ENCODE measurements at places on chromosomes 12 and 14. TPM values are rescaled to one million over a fixed set of nuclear protein-coding genes. Genes with fewer than 3 reads are reported as not detected.

Gene KLC1
- total RNA-seq: 119 TPM

Gene ACOT4
- total RNA-seq: 1.2 TPM

Gene KRT6C
- not detected for total RNA-seq

Gene BHLHE41
- total RNA-seq: not detected

Gene A2M
- not detected for total RNA-seq

Gene SLC25A21
- not detected for total RNA-seq

DNA sequence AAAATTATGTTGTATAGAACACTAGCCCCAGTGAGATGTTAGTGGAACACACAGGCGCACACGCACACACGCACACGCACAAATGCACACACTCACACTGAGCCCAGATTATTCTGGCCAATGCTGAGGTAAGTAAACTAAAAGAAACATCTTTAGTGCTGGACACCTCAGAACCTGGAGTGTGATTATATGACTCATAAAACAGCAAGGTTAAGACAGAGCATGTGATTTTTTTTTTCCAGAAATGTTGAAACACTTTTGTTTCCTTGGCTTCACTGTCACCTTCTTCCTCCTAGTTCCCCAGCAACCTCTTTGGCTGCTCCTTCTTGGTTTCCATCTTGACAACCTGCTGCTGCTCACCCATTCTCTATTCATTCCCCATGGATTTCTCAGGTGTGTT is 141.0 kb upstream of the ALG10B start:
- H3K36me3 ChIP-seq: no peaks in the 10 kb centered on the region
- H3K27ac ChIP-seq: no peak overlapping the region

GRCh38 chr12:62576503-62576902 is 109.9 kb downstream of the MON2 start:
- no peaks in the 10 kb centered on the region for H3K4me1 ChIP-seq
- H3K4me3 ChIP-seq: no peak overlapping the region
- DNase-seq: no peak
- H3K27ac ChIP-seq: no peak overlapping the region

DNA sequence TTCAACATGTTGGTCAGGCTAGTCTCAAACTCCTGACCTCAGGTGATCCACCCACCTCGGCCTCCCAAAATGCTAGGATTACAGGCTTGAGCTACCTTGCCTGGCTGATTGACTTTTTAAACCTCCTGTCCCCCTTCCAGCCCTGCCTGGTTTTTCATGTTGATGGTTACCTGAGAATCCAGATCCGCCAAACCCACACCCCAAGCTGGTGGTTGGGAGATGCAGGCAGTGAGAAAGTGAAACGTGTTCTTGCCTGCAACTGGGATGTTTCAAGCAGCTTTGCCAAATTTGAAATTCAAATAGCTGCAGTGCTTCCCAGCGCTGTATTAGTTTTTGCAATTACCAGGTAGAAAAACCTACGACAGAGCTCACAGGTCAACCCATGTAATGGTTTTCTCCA is 238.3 kb upstream of the PWP1 start:
- no peaks in the 10 kb centered on the region for H3K4me1 ChIP-seq
- no peaks in the 10 kb centered on the region for H3K36me3 ChIP-seq
- DNase-seq: no peak
- H3K27me3 ChIP-seq: no peaks in the 10 kb centered on the region

DNA sequence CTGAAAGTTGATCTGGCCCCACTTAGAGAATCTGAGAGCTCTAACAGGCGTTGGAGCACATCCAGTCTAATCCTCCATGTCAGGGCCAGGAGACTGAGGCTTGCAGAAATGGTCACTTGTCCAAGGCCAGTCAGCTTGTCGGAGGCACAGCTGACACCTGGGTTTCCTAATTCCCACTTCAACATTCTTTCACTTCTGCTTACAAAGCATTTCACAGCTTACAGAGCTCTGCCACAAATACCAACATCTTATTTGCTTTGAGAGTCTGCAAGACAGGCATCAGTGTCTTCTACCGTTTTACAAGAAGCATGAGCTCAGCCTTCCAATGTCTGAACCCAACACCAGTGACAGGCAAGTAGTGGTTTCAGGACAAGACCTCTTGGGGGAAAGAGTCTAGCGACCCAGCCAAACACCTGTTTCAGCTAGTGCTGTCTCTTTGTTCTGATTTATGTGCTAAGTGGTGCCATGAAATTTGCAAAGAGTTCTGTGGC is 31.8 kb downstream of the ISCA2 start:
- no peak overlapping the region for H3K27ac ChIP-seq
- H3K27me3 ChIP-seq: peaks cover 2% of the 10 kb centered on the region
- no peaks in the 10 kb centered on the region for H3K36me3 ChIP-seq
- H3K4me1 ChIP-seq: no peaks in the 10 kb centered on the region
- no peak for DNase-seq
- no peak overlapping the region for H3K4me3 ChIP-seq

GRCh38 chr12:50686406-50686805 is 77.5 kb upstream of the ATF1 start:
- peaks cover 55% of the 10 kb centered on the region for H3K36me3 ChIP-seq
- H3K27ac ChIP-seq: no peak overlapping the region
- no peak overlapping the region for H3K4me3 ChIP-seq
- DNase-seq: no peak
- no peaks in the 10 kb centered on the region for H3K4me1 ChIP-seq

GRCh38 chr14:62914025-62914424 is 131.2 kb downstream of the KCNH5 start:
- no peaks in the 10 kb centered on the region for H3K27me3 ChIP-seq
- H3K36me3 ChIP-seq: no peaks in the 10 kb centered on the region
- no peak for DNase-seq

- no peaks in the 10 kb centered on the region for H3K4me1 ChIP-seq
- peaks cover 48% of the 10 kb centered on the region for H3K36me3 ChIP-seq
- H3K27ac ChIP-seq: no peak overlapping the region
- no peak for DNase-seq
Observed at GRCh38 chr12:124381456-124382296, 86.8 kb downstream of the RFLNA start.

GRCh38 chr12:109804820-109805761 is 28.1 kb downstream of the TRPV4 start:
- DNase-seq: peak; percentile 81
- no peaks in the 10 kb centered on the region for H3K27me3 ChIP-seq
- no peak overlapping the region for H3K27ac ChIP-seq
- no peaks in the 10 kb centered on the region for H3K36me3 ChIP-seq
- peaks cover 6% of the 10 kb centered on the region for H3K4me1 ChIP-seq

DNA sequence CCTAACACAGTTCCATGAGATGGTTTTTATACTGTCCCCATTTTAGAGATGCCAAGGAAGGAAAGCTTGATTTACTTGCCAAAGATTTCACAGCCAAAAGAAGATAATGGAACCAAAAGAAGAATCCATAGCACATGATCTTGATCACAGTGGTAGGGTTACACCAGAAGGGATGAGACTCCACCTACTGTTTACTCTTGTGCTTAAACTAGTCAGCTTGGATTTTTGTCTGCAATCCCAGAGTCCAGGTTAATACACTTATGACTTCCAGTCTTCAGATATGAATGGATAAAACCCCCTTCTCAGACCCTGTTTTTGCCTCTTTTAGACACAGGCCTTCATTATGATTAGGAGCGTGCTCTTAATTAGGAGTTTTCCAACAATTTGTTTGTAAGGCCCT is 454.2 kb downstream of the AEBP2 start:
- H3K27ac ChIP-seq: no peak overlapping the region
- DNase-seq: no peak
- no peaks in the 10 kb centered on the region for H3K4me1 ChIP-seq
- no peaks in the 10 kb centered on the region for H3K36me3 ChIP-seq
- no peak overlapping the region for H3K4me3 ChIP-seq
- no peaks in the 10 kb centered on the region for H3K27me3 ChIP-seq

GRCh38 chr12:50241178-50241577 is 42.1 kb downstream of the LIMA1 start:
- H3K27ac ChIP-seq: no peak overlapping the region
- H3K4me3 ChIP-seq: no peak overlapping the region
- H3K4me1 ChIP-seq: no peaks in the 10 kb centered on the region
- H3K36me3 ChIP-seq: no peaks in the 10 kb centered on the region
- H3K27me3 ChIP-seq: no peaks in the 10 kb centered on the region

GRCh38 chr12:164207-164606 is 49.8 kb downstream of the SLC6A12 start:
- no peak for DNase-seq
- H3K27me3 ChIP-seq: no peaks in the 10 kb centered on the region
- no peak overlapping the region for H3K4me3 ChIP-seq
- H3K36me3 ChIP-seq: no peaks in the 10 kb centered on the region
- peaks cover 5% of the 10 kb centered on the region for H3K4me1 ChIP-seq
